DMS153 (cell line): ENCODE measurements at places on chromosomes 13 and 19.

DNA sequence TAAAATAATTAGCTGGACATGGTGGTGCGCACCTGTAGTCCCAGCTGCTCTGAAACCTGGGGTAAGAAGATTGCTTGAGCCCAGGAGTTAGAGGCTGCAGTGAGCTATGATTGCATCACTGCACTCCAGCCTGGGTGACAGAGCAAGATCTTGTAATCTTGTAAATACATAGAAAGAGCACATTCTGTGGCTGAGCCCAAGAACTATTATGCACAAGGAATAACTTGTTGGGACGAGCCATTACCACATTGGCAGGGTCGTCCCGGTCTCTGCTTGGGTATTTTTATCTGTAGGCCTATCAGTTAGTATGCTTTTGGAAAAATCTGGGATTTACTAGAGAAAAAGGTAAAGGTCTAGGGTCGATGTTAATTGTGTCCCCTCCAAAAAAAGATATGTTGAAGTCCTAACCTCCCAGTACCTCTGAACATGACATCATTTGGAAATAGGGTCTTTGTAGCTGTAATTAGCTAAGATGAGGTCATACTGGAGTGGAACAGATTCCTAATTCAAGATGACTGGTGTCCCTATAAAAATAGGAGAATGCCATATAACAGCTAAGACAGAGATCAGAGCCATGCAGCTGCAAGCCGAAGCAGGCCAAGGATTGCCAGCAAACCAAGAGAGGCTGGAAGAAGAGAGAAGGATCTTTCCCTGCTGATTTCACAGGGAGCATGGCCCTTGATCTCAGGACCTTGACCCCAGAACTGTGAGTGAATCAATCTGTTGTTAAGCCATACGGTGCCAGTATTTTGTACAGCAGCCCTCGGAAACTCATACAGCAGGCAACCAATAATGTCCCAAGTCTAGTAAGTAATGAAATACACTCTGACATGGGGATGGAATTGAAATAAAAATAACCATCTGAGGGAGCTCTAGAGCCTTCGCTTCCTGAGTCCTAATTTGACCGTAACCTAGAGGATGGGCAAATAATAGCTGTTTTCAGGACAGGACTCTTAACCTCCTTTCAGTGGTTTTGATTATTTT is 77.0 kb downstream of the TM9SF2 start:
- no peak for DNase-seq

- DNase-seq: peak; percentile 16
Measured at GRCh38 chr13:36131222-36131930, at the start of gene DCLK1. Gene DCLK1, minus strand, starts transcription at chr13:36131382.

- no peak for DNase-seq
Measured at GRCh38 chr13:40221460-40222201, 444.8 kb downstream of the FOXO1 start.

DNA sequence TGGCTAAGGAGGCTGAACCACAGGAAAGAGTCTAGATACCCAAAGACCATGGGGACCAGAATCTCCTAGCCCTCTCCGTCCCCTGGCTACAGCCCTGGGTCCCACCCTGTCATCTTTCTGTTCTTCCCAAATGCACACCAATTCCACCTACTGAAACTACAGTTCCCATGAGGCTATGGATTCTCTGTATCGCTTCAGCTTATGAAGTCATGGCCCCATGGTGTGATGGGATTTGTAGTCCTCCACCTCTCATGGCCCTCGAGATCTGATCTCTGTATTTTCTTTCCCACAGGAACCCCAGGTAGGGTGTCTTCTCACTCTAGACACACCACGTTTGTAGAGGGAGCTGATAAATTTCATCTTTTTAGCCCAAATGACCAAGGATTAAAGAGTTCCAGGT is 11.8 kb downstream of the PTPRH start:
- no peak for DNase-seq

- DNase-seq: no peak
Measured at GRCh38 chr19:4376991-4377781, 23.2 kb downstream of the SH3GL1 start.

DNA sequence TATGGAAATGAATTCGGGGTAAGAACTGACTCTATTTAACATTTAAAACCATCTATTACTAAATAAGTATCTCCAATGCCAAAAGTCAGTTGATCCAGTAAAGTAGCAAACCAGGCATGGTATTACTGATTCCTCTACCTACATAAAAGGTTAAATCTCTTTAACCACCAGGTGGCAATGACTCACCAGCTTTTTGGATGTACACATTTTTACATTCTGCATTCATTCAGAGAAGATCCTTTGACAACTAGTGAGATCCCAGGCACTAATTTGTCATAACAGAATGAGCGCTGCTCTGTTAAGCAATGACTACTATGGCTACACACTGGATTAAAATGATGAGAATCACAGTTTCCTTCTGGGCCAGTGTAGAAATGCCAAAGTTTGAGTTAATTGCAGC is 329.8 kb upstream of the GPC6 start:
- DNase-seq: peak; percentile 37

DNA sequence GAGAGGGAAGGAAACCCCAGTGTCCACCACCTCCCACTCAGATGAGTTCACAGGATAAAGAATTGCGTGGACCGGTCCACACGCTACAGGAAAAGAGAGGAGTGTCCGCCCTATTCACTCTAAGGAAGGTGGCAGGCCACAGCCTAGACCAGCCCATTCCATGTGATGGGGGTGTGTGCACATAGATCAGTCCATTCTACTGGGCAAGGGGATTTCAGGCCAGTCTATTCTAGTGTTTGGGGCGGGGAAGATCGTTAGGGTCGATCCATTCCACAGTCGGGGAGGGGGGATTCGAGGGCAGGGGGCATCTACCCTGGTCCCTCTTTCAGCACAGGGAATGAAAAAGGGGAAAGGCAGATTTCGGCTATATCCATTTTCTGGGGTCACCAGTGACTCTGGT is 7.8 kb downstream of the FIZ1 start:
- DNase-seq: no peak

- DNase-seq: no peak
Measured at GRCh38 chr13:31898378-31899071, 133.0 kb upstream of the FRY start.

- no peak for DNase-seq
Measured at GRCh38 chr19:12821761-12822160, 12.6 kb downstream of the RTBDN start.
